Activated CD4-positive, alpha-beta T cell treated with anti-CD3 and anti-CD28 coated beads, Interleukin-2, amount 50 U/mL, for 24 hours (primary cell): ENCODE measurements at places on chromosomes 3 and 15.

GRCh38 chr3:99167071-99167470 lies 265.6 kb upstream of the DCBLD2 start:
- no peak for DNase-seq

GRCh38 chr3:99287876-99288275 lies 350.5 kb upstream of the COL8A1 start:
- no peak for DNase-seq

GRCh38 chr3:152299249-152299976 lies 30.7 kb downstream of the MBNL1 start:
- DNase-seq: no peak

- DNase-seq: no peak
Observed at GRCh38 chr15:66430627-66431255, 44.0 kb downstream of the MAP2K1 start.

- DNase-seq: no peak
Observed at GRCh38 chr15:77440378-77440999, 19.8 kb downstream of the HMG20A start.

GRCh38 chr3:14841836-14842235 lies 23.1 kb downstream of the FGD5 start:
- DNase-seq: no peak

DNA sequence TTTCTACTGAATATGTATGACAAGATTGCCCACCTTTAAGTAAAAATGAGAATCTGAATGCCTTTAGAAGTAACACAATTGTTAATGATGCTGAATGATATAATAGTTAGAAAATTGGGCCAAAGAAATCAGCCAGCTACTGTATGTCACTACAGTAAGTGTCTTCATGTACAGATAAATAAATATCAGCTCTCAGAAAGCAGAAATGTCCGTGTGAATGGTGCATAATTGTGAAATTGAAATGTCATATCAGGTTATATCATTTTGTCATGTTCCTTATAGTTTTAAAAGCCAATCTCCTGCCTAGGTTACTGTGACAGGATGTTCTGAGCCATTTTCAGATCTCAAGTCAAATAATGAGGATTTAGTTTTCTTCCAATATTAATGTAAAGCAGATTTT lies 90.6 kb upstream of the SNTN start:
- no peak for DNase-seq

- no peak for DNase-seq
Observed at GRCh38 chr15:92502930-92503857, 109.5 kb downstream of the ST8SIA2 start.
